Body of pancreas (tissue), 4 donors: ENCODE measurements at places on chromosomes 2 and 18.

GRCh38 chr2:167749016-167749415 is 498.4 kb downstream of the STK39 start:
- DNase-seq = no peak

GRCh38 chr2:39942950-39943349 is 163.9 kb upstream of the THUMPD2 start:
- no peak for DNase-seq

- no peak for DNase-seq
Measured at GRCh38 chr2:189726271-189726670, 36.3 kb downstream of the OSGEPL1 start.

DNA sequence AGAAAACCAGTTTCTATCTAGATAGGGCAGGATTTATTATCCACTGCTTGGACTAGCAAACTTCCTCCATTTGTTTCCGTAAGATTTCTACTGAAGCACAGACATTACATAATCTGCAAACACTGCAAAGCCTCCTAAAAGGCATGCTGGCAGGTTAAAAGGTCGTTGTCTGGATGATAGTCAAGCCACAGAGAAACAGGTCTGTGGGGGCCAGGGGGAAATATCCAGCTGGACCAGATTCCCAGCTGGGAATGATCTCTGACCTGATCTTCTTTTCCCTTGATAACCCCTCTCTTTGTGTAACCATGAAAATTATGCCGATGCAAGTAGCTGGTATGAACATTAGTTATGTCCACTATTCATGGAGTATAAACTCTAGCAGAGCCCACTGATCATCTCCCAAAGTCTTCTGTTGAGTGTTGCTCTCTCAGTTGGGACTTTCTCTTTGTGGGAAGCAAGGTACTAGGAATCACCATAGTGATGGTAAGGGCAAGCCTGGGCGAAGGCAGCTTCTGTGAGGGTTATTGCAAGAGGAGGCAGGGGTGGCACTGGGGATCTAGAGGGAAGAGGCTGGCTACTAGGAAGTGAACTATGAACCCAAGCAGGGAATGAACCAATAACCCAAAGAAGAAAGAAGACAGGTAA is 61.3 kb downstream of the GDF7 start:
- no peak for DNase-seq

- no peak for DNase-seq
Measured at GRCh38 chr2:20249170-20249569, 24.2 kb upstream of the SDC1 start.
